ENCODE measurements at places on chromosomes 3 and 15.
A peak's percentile ranks its signal among the peaks of the same experiment; 100 is the strongest.

DNA sequence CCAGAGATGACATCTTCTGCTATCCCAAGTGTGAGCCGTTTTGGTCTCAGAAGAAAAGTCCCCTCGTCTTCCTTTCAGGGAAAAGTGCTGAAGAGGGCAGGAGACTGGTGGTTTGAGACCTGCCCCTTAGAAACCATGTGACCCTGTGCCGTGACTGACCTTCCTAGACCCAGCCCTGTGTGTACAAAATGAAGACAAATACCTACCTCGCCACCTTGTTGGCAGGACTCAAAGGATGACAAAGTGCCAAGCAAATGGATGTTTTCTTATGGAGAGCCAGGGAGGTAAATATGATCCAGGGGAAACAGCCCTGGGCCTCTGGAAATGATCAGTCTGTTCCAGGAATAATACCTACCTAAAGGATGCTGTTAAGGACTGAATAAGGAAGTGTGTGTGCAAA lies 41.3 kb downstream of the FAM174B start:
- no peak for DNase-seq

DNA sequence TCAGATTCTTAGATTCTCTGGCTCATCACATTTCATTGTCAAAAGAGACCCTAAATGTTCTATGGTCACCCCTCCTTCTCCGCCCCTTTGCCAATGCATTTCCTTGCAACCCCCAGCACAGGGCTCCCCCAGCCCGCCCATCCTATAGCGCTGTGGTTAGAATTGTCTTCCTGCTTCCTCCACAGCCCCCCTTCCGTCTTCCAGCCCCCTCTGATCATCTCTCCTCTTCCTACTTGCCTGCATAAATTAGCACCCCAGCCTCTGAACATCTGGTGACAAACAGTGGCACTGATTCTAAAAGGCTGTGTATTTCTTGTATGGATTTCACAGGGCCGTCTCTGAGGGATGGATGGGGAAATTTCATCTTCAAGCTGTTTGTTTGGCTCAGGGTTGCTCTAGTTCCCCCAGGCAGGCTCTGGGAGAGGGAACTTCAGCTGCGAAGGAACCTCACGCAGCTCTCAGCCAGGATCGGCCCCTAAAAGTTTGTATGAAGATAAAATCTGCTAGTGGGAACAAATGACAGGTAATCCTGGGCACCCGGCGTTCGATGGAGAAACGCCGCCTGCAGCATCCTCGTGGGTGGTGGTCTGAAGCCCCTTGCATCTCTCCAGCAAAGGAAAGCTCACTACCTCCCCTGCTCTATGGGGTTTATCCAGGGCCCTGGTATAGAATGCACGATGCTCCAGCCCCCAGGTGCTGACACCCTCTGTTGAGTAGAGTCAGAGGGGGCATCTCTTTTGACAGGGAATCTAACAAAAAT lies 83.0 kb downstream of the WNT7A start:
- no peak for DNase-seq

DNA sequence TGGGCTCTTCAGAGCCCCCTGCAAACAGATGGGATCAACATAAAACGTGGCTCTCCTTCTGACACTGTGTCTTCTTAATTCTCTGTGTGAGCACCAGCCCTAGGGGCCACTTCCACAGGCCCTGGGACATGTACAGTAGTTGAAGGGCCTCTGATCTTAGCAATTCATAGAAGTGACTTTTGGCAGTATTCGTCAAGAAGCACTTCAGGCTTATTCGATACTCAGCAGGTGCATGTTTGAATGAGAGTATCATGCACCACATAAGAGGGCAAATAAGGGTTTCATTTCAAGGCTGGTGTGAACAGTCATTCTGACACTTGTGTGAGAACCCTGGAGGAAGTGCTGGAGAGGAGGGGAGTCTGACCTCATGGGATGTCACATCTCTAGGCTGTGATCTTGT lies 113.9 kb downstream of the GABRG3 start:
- DNase-seq: no peak

DNA sequence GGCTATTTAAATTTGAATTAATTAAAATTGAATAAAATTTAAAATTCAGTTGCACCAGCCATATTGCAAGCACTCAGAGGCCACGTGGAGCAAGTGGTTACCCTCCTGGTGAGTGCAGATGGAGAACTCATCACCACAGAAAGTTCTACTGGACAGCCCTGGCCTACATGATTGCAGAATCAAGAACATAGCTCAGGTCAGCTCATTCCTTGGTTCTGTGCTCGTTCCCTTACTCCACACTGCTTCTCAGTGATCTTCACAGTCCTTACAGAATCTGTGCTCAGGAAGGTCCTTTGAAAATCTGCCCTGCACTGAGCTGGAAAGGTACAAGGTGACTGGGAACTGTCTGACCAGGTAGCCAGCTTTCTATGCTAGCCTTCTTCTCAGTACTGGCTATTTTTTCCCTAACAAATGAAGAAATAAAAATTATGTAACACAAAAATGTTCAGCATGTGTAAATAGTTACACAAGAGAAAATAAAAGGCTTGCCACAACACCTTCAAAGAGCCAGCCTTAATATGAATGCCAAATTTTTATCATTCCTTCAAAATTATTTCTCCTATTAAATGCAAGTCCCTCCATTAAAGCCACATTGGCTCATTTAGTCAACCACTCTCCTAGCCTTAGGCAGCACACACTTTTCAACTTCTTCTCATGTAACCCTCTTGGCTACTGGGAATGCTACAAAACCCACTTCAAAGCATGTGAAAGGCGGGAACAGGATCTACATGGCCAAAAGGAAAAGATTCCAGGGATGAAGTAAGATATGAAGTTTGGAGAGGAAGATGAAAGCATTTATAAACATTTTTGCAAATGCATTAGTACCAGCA lies 326.4 kb upstream of the WNT5A start:
- no peak for DNase-seq

GRCh38 chr3:123013876-123014275 lies 13.7 kb downstream of the SEMA5B start:
- DNase-seq: no peak

- DNase-seq: no peak
Observed at GRCh38 chr15:62610265-62610869, 432.2 kb upstream of the TPM1 start.

GRCh38 chr15:76309601-76310330 lies 1.5 kb downstream of the ETFA start:
- DNase-seq: no peak

DNA sequence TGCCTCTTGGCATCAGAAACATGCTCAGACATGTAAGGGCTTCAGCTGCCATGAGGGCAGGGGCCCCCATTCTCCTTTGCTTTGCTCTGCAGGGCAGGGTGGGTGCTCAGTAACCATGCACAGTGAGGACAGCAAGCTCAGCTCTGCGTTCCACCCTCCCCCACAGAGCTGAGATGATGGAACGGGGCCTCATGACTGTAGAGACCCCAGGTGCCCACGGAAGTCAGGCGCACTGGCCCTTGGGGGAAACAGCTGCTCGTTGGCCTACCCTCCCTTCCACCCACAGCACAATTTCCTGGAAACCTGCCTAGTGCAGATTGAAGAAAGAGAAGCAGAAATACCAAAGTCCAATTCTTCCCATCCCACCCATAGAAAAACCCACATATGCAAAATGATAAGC lies 10.5 kb downstream of the CTXND1 start:
- DNase-seq: no peak

GRCh38 chr15:80635953-80636352 lies 59.2 kb upstream of the ABHD17C start:
- DNase-seq: no peak

DNA sequence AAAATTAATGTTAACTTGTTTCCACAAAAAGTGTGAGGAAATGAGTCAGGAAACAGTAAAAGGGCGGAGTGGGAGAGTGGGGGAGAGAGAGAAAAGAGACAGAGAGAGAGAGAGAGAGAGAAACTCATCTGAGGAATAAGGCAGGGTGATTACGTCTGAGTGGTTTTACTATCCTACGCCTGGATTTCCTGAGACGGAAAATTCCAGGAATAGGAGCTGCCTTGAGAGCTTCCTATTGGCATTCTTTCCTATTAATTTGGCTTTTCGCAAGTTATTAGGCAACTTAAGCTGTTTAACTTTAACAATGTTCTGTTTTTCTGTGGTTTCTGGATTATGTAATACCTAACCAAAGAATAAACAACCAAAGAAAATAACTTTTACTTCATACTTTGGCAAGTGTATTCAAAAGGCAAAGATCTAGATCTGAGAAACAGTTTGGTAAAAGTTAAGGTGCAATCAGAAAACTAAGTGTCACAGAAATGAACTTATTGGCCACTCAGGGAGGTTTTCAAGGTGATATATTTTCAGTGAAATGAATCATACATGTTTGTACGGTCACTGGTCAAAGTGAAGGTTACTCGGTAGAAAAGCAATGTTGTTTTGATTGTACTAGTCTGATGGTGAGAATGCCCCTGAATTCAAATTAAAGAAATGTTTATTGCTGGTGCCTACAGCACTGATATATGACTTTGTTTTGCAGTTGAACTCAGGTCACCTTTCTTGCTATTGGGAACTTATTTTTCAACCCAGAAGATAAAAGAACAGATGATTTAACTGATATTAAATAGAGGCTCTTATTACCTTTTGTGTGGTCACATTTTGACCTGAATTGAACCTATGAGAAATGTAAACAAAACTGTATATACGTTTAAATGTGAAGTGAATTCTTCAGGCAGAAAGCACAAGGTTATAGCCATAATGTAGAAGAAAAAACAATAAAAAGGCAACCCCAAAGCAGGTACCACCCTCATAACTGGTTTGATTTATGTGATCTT lies 39.9 kb upstream of the TNFSF10 start:
- DNase-seq: peak; percentile 79

DNA sequence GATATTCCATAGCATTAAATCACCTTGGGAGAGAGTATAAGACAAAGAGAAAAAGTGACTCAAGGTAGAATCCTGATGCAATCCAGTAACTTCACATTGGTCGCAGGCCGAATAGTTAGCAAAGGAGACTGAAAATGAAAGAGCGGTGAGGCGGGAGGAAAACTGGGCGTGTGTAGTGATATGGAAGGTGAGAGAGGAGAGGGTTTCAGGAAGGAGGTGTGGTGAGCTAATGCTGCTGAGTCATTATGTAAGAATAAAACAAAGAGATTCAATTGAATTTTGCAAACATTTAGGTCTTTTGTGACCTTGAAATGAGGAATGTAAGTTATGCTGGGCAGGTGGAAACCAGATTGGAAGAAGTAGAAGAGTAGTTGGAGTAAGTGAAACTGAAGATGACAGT lies 235.3 kb downstream of the C3orf38 start:
- DNase-seq: no peak

DNA sequence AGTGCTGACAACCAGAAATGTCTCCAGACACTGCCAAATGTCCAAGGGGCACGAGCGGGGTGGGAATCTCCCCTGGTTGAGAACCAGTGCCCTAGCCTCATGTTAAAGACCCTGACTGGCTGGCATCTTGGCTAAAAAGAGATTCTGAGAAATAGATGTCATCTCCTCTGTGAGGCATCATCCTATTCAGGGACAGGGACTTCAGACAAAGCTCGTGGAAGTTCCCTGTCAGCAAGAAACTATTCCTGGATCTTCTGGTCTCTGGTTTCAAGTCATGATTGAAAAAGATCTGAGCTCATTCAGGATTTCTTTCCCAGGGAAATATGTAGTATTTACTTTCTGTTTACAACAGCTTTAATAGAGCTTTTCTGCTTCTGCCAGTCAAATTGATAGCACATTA lies 10.8 kb downstream of the WDR5B start:
- no peak for DNase-seq

DNA sequence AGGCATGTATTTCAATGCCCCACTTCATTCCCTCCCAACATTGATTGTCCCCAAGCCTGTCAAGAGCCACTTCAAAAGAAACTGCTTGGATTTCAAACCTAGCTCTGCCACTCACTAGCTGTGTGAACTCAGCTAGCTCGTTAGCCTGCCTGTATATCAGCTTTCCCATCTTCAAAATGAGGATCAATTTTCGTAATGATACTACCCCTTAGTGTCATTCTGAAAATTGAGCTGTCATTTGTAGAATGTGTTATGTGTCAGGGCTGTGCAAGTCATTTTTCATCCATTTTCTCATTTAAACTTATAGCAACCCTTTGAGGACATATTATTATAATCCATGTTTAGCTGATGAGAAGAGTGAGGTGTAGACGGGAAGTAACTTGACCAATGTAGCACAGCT lies 88.6 kb downstream of the TRIM42 start:
- peak; percentile 43 for DNase-seq

- no peak for DNase-seq
Observed at GRCh38 chr3:38343797-38344594, 2.6 kb upstream of the XYLB start.

DNA sequence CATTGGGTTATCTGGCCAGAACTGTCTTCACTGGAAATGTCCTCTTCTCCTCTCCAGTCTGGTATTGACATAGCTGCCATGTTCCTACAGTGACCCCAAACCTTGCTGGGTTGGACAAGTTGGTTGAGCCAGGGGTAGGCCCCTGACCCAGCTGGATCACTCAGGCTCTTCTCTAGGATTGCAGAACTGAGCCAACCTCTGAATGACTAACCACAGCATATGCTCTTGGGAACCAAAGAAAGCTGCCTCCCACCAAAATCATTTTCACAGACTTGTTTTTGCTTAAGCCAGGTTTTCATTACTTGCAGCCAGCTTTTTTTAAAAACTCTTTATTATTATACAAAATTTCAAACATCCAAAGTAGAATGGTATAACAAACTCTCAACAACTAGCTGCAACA lies 41.4 kb downstream of the FSIP1 start:
- no peak for DNase-seq

DNA sequence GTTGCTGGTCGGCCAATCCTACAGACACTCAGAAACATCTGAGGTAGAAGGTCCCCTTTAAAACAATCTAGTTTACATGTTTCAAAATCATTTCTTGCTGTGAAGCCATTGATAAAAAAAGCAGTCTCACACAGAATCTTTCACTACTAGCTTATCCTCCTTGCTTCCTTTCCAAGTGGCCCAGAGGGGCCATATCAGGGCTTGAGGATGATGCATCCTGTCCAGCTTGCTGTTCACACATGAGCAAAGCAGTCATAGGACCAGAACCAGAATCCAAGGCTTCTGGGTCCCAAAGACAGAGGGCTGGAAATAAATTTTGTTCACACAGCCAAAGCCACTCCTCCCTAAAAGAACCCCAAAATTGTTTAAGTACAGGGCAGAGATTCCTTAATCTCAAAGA lies 9.2 kb upstream of the LYZL4 start:
- DNase-seq: no peak

GRCh38 chr3:194984066-194984465 lies 286.9 kb downstream of the XXYLT1 start:
- no peak for DNase-seq

DNA sequence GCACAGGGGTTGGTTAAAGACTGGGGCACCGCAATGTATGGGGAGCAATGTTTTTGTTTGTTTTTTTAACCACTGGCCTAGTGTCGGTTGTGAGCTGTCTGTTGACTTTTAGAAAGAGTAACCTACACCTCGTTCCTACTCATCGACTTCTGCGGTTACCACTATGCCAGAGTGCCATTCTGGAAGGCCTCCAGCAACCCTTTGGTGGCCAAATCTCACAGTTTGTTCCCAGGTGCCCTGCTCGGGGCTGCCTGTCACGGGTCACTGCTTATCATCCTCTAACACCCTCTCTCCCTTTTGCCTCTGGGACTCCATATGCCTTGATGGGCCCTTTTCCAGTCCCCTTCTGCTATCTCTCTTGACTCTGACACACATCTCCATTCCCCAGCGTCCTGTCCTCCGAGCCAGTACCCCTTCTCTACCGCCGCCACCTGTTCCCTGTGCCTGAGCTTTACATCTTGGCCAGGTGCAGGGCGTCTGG lies 290.4 kb upstream of the C2CD4B start:
- DNase-seq: no peak
